ENCODE measurements at places on chromosomes 6 and 20.
A peak's percentile ranks its signal among the peaks of the same experiment; 100 is the strongest.

DNA sequence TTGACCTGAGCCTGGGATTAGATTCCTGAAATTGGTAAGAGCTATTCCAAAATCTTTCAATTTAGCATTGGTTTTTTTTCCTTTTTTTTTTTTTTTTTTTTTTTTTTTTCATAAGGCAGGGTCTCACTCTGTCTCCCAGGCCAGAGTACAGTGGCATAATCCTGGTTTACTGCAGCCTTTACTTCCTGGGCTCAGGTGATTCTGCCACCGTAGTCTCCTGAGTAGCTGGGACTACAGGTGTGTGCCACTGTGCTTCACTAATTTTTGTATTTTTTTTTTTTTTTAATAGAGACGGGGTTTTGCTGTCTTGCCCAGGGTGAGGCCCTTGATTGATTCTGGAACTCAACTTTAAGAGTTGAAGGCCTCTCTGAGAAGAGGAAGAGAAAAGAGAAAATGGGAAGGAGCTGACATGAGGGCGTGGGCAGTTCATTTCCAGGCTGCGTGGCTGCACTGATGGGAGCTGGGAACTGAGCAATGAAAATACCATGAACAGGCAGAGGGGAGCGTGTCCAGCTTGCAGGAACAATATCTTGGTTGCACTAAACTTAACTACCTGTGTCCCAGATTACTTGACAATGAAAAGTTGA lies 24.6 kb downstream of the KDM1B start:
- DNase-seq: no peak

DNA sequence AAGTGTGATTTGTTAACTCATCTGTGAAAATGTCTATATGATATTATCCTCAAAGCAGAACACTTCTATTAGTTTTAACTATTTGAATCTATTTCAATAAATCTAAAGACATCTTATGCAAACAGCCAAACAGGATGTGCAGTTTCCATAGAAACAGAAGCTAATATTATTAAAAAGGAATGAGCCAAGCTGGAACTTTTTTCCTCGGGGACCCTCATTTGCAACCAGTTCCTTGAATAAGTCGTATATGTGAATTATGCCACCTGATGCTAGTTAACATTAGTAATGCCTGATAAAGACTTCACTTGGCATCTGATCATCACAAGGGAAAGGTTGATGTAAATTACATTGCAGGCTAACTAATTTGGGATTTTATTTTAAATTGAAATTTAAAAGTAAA lies 216.9 kb upstream of the SMLR1 start:
- DNase-seq: no peak

- no peak for DNase-seq
Measured at GRCh38 chr6:57283106-57283505, 34.3 kb upstream of the PRIM2 start.

DNA sequence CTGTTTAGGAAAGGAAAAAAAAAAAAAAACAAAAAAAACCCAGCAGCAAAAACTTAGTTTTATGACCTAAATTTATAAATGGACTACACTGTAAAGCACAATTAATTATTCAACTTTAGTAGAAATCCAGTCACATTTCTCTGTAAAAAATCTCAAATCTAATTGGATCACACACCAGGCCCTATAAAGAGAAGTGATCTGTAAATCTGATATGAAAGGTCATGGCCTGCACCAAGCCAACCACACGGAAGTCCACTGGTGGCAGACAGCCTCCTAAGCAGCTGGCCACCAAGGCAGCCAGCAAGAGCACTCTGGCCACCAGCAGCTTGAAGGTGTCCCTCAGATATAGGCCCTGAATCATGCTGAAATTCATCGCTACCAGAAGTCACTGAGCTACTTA lies 131.6 kb downstream of the HFE start:
- no peak for DNase-seq

DNA sequence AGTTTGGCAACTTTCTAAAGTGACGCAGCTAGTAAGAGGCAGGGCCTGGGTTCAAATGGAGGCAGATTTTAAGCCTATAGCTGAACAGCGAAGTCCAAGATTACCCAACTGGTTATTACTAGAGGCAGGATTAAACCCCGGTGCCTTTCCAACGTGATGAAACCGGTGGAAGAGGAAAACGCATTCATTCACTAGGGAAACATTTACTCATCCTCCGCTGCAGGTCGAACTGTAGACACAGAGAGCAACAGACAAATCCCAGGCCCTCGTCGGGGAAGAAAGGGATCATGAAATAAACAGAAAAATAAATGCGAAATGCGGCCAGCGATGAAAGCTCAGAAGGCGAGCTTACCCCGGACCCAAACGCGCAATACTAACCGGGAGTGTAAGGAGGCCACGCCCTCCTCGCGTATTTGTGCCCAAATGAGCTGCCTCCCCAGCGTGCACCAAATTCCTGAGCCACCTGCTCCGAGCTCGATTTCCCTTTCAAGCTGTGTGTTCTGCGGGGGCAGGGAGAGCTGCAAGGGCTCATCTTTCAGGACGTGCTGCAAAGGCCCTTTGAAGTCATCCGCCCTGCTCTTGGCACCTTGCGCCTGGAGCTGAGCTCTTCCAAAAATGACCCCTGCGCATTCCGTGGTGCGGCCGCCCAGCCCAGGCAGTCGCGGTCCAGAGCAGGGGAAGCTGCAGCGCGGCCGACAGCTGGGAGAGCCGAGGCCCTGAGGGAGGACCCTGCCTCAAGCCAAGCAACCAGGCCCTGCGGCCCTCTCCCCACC lies 46.9 kb downstream of the PDYN start:
- peak; percentile 75 for DNase-seq

DNA sequence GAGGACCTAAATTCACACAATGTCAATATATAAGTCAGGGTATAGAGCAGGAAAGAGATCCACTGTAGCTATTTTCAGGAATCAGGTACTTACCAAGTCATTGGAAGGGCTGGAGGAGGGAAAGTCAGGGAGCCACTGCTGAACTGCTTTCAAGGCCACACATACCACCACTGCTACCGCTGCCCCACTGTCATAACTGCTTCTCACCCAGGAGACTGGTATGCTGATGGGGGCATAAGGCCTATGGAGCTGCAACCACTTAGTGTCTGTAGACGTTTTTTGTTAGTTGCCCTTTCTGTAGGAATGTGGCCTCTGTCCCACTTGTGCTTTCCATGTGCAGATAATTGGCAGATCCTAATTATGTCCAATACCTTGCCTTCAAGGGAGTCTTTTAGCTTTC lies 5.4 kb downstream of the SMAP1 start:
- no peak for DNase-seq

- DNase-seq: no peak
Measured at GRCh38 chr20:58113716-58114115, 114.7 kb downstream of the ANKRD60 start.

GRCh38 chr6:92849636-92850035 lies 569.7 kb downstream of the EPHA7 start:
- DNase-seq: no peak

GRCh38 chr6:168901076-168901475 lies 352.6 kb downstream of the THBS2 start:
- no peak for DNase-seq

DNA sequence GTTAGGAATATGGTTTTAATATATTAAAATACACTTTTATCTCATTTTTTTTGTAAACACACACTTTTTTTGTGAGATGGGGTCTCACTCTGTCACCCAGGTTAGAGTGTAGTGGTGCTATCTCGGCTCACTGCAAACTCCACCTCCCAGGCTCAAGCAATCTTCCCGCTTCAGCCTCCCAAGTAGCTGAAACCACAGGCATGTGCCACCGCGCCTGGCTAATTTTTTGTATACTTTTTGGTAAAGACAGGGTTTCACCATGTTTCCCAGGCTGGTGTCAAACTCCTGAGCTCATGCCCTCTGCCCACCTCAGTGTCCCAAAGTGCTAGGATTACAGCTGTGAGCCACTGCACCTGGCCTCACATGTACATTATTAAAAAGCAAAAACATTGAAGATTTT lies 10.8 kb downstream of the IPCEF1 start:
- DNase-seq: no peak

DNA sequence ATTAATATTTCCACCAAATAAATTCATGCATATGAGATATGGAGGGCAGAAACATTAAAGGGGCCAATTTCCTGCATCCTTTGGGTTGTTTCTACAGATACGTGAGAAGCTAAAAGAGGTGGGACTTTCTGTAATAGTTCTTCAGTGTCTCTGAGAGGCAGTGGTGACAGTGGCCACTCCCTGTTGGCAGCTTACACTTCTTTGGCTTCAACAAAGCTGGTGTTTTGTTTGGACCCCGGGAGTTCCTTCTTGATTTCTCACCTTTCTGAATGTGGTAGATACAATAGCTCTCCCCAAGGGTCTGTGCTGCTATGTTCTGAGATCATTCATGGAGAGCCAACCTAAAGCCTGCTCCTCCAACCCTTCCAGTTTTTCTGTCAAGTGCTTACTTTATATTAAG lies 7.8 kb downstream of the PLCB1 start:
- no peak for DNase-seq

- DNase-seq: no peak
Measured at GRCh38 chr6:42007286-42008137, 42.8 kb upstream of the TAF8 start.

DNA sequence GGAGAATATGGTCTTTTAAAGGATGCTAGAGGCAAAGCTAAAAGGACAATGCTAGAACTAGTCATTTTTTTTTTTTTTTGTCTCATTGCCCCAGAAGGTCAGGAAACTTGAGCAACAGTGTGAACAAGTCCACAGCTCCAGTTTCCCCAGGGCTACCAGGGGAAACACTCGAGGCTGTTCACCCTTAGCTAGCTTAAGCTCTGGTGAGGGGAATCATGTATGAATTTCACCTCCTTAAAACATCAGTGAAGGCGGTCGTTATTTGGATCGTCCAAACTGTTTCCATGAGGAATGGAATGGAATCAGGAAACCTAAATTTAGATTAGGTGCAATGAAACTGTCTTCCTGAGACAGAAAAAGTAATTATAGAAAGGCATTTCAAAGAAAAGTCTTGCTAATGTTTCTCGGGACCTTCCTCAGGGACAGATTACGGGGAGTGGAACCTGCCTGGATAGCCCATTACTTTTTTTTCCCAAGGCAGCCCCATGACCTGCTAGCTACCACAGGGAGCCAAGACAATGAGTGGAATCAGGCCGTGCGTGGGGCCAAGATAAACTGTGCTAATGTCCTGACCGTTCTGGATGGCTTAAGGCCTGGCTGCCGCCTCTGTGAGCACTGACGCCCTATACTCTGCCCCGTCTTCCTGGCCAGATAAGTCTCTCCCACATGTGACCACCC lies 164.8 kb upstream of the SGK1 start:
- DNase-seq: no peak

DNA sequence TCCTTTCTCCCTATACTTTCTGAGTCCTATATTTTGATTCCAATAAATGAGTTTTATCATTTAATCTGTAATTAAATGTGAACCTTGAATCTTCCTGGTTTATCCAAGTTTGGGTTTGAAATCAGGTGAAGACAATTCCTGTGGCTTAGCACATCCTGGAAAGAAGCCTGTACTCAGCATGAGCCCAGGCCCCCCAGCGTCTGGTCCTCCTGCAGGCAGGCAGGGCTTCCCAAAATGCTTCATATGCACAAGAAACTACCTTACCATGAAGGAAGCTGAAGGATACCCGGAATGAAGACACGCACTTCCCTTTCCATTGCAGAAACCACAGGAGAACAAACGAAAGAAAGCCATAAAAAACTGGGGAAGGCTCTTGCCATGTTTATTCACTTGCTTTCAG lies 157.4 kb upstream of the PDE10A start:
- DNase-seq: no peak

GRCh38 chr6:92495242-92495641 lies 924.1 kb downstream of the EPHA7 start:
- DNase-seq: no peak

DNA sequence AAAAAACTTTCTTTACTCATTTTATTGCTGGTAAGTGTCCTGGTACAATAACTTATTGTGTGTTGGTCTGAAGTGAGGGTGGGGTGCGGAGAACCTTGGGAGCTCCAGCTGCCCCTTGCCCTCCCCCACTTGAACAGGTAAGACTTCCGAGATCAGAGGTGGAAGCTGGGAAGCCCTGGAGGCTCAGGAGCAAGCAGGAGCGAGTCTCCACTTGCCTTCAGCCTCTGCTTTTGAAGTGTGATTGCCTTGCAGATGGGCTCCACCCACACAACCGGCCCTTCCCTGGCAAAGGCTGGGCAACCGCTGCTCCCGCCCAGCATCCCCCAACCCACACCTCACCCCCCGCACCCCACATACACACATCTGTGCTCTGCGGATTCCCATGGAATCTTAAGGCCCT lies 179.6 kb downstream of the TFAP2C start:
- DNase-seq: no peak

GRCh38 chr6:43983632-43984031 lies 143.6 kb downstream of the MRPL14 start:
- DNase-seq: no peak

DNA sequence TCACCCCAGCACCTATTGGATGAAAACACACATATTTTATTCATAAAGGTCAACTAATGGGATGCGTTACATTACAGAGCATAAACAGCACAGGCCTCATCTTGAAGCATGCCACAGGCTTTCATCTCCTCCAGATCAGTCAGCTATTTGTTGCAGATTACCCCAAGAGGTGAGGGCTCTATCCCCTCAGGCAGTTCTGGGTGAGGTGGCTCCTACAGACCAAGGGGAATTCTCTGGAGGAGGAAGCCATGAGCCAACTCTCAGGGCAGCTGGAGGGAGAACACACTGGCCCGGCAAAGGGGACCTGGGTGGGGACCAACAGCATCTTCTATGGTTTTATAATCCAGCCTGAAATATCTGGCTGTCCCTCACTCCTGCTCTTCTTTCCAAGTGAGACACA lies 126.4 kb upstream of the BTBD3 start:
- DNase-seq: no peak

DNA sequence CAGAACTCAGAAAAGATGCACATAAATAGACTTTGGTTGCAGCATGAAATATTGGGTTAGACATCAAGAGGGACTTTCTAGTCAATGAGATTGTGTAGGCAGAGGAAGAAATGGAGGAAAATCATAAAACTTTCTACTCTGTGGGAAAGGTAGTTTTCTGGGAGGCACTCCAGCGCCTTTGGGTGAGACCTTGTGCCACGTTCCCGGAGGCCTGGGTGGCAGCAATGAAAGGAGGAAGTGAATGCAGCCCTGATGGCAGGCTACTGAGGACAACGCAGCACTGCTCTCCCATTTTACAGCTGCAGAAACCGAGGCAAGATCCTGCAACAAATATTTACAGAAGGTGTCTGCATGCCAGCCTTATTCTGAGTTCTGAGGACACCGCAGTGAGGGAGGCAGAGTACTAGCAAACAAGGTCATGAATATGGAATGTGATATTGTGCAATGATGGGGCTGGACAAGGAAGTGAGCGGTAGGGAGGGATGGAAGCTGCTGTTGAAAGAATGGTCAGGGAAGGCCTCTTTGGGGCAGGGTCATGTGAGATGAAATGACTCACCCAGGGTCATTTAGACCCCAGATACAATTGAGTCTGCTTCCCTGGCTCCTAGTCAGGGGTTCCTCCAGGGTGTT lies 159.1 kb downstream of the TFAP2C start:
- no peak for DNase-seq

GRCh38 chr6:43455531-43456428 lies at the start of gene DLK2:
Gene DLK2, minus strand, starts transcription at chr6:43455548. Its CDS starts 723 bp downstream, at chr6:43454825.
- DNase-seq: peak; percentile 40

GRCh38 chr20:1926237-1926636 lies 31.0 kb downstream of the SIRPA start:
- no peak for DNase-seq

- DNase-seq: no peak
Measured at GRCh38 chr20:16548068-16548672, 25.1 kb downstream of the KIF16B start.
